ENCODE measurements at places on chromosomes 11 and 22. TPM values are rescaled to one million over a fixed set of nuclear protein-coding genes. Genes with fewer than 3 reads are reported as not detected.

- no peak for DNase-seq
Measured at GRCh38 chr11:112785149-112785548, 176.1 kb upstream of the NCAM1 start.

- no peak for DNase-seq
Measured at GRCh38 chr11:64752175-64752970, 7.4 kb downstream of the PYGM start.

Gene TNNT3
- not detected for polyA plus RNA-seq

Gene FIBIN
- polyA plus RNA-seq, result 44.4 TPM

GRCh38 chr22:44385296-44385610 is 72.5 kb upstream of the SHISAL1 start:
- DNase-seq, result no peak

Gene GVQW3
- polyA plus RNA-seq, result 1.7 TPM

Gene OR51I1
- not detected for polyA plus RNA-seq

Gene CSNK2A3
- polyA plus RNA-seq, result 5.2 TPM

Gene APOL3
- 4.2 TPM for polyA plus RNA-seq

GRCh38 chr11:29963036-29963435 is 53.8 kb downstream of the KCNA4 start:
- DNase-seq, result no peak

DNA sequence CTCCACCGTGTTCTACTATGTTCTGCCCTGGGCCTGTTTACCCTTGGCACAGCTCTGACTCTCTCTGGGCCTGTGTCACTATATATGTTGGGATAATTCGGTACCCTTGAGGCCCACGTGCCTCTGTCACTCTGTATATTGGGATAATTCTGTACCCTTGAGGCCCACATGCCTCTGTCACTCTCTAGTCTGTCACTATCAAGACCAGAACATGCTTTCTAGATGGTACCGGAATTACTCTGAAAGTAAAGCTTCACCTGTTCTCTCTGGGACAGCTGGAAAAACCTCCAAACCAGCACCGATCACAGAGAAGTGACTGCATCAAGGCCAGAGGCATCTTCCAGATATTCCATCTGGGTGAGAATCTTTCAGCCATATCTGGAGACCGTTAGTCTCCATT is 9.3 kb upstream of the FCHSD2 start:
- DNase-seq, result no peak

DNA sequence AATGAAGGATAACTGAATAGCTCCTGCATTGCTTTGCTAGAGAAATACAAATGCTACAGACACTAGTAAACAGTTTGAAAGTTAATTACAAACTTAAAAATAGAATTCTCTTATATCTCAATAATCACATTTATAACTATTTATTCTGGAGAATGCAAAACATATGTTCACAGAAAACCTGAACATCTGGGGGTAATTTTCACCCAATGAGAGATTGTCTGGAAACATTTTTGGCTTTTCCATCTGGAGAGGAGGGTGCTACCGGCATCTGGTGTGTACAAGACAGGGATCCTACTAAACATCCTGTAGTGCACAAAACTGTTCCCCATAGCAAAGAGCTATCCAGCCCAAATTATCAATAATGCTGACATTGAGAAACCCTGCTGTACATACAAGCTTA is 378.4 kb upstream of the CHORDC1 start:
- no peak for DNase-seq

DNA sequence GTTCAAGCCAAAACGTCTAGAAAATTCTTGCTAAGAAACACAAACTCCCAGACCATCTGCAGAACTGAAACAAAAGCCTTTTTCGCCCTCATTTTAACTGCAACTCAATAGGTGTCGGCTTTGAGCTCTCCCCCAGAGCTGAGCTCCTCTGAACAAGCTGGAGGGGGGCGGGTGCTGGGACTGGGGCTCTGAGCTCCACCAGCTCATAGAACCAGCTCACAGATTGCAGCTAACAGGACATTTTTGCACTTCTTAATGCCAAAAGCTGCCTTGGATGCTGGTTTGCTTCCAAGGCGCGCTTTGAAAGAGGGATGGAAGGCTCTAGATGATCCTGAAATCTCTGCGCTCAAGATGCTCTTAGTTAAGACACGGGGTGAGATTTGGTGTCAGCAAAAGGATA is 6.0 kb upstream of the YWHAH start:
- DNase-seq, result no peak

Gene EXPH5
- polyA plus RNA-seq, result 0.37 TPM

- DNase-seq, result no peak
Measured at GRCh38 chr11:473962-474785, 24.1 kb downstream of the PTDSS2 start.

Gene STK33
- 8.3 TPM for polyA plus RNA-seq

DNA sequence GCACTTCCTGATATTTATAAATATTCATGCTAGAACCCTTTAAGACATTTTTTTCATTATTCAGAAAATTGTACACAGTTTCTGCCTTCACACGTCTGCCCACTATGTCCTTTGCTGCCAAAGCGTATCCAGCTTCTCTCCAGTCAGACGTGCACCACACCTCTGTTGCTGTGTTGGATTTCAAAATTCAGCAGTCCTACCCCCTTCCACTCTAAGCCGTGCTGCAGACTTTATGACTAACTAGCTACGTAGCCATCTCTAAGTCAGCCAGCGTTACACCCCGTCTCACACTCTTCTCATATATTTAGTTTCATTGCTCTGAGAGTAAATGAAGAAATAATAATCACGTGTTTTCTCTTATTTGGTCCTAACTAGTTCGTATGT is 28.2 kb upstream of the OPCML start:
- DNase-seq, result no peak

GRCh38 chr11:125559888-125560287 is 9.4 kb upstream of the EI24 start:
- no peak for DNase-seq

- peak; percentile 71 for DNase-seq
Measured at GRCh38 chr11:844693-845644, 2.3 kb downstream of the TSPAN4 start.

DNA sequence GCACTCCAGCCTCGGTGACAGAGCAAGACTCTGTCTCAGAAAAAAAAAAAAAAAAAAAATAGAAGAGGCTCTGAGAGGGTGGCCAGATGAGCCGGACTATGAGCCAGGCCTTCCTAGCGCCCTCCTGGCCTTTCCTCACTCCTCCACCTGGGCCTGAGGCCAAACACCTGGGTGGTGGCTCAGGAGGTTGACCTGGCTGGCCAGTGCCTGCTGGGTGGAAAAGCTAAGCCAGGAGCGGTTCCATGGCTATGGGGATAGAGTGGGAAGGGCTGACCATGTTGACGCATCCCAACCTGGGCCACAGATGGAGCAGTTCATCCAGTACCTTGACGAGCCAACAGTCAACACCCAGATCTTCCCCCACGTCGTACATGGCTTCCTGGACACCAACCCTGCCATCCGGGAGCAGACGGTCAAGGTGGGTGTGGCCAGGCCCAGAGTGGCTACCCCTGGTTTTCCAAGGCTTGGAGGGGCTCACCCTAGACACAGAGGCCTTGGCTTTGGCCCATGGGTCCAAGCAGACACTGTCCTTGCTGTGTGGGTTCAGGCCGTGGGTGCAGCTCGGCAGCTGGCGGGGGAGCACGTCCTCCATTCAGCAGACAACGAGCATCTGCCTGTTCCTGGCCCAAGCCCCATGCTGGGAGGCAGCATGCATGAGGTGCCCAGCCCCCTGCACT is 7.6 kb downstream of the SCYL1 start:
- no peak for DNase-seq

- no peak for DNase-seq
Measured at GRCh38 chr11:60498853-60499252, 6.3 kb downstream of the MS4A12 start.

- no peak for DNase-seq
Measured at GRCh38 chr11:92793189-92793588, 176.3 kb upstream of the MTNR1B start.

Gene YPEL1
- 5.5 TPM for polyA plus RNA-seq

GRCh38 chr22:35541254-35541748 is 670 bp downstream of the RASD2 start:
- no peak for DNase-seq

Gene CARD18
- not detected for polyA plus RNA-seq

GRCh38 chr11:61551634-61552033 is 29.2 kb downstream of the SYT7 start:
- no peak for DNase-seq

DNA sequence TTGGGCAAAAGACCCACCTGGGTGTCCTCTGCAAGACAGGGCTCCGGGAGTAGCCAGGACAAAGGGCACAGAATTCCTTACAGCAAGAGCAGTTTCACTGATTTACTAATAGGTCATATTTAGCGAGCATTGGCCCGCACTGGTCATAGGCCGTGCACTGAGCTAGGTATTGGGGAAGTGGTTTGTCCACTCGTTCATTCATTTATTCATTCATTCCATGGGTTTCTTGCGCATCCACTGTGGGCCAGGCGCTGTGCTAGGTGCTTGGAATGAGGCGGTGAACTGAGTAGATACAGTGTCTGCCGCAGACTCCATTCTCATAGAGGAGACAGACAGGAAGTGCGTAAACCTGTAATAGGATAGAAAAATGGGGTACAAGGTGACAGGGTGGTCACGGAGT is 13.2 kb upstream of the LINC01488 start:
- DNase-seq, result no peak

DNA sequence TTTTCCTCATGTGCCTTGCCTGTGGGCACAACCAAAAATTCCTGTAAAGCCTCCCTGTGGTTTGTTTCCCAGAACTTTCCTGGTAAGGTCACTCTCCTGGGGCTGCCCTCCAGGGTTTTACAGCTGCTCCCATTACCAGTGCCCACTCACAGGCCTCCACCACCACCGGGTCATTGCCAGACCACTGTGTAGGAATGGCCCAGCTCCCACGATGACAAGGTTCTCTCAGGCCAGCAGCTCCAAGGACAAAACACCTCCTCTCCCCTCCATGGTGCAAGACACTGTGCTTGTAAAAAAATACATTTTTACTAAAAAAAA is 96.1 kb upstream of the AKIP1 start:
- DNase-seq, result no peak

DNA sequence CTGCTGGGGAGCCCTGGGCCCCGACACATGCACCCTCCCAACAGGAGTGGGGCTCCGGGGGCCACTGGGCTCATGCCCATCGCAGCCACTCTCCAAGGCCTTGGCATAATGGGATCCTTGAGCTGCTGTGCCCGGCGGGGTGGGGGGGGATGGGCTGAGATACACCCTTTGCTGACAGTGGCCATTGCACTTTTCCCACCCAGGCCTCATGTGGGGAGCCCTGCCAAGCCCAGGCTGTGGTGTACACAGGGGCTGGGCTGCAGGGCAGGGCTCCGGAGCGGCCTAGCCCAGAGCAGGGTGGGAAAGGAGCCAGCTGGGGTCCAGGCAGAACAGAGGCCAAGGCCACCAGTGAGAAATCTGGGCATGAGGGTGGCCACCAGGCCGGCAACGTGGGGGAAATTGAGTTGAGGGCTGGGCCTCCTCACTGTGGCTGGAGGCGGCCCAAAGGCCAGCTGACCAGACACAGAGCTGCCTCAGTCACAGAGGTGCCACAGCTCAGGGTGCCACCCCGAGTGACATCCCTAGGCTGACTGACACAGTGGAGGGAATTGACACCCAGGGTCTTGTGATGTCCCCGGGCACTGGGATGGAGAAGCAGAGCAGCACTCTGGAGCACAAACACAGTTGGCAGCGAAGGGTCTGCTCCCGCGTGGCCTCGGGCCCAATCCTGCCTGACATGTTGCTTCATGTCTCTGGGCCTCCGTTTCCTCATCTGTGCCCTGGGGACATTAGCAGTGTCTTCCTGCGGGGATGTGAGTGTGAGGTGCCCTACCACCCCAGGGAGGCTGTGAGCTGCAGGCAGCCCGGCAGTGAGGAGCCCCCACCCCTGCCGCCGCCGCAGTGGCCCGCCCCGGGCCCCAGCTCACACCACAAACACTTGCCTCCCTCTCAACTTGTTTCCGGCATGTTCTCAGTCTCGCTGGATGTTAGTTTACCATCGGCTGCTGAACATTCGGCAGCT is 30.4 kb downstream of the RTN4R start:
- DNase-seq, result no peak

Gene ISX
- polyA plus RNA-seq, result not detected

DNA sequence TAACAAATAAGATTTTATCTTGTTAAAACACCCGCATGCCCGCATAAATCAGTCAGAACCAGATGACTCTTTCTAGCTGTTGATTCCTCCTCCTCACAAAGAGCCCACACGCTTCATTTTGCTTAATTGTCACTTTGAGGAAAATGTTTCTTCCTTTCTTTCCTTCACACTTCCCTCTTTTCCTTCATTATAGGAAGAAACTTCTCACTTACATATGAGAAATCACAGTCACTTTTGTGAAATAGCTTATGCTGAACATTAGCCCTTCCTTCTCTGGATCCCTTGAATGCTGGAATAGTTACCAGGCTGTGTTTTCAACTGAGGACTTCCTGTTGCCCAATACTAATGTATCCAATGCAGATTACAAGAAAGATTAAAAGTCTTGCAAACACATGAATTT is 5.8 kb downstream of the MS4A6E start:
- no peak for DNase-seq

DNA sequence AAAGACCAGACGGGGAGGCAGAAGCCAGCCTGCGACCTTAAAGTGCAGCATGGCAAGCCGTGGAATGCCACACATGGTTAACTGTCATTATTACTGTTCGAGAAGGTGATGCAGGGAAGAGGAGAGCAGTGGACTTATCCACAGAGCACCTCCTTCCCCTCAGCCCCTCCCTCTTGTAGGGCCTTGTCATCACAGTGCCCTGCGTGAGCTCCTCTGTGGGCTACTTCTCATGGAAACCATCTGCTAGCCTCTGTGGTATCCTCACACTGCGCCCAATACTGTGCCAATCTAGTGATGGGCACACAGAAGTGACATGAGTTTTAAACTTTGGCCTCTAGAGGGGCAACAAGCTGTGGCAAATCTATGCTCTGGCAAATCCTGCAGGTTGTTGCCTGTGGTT is 18.2 kb upstream of the CCDC134 start:
- DNase-seq, result no peak

Gene SYT7
- 0.60 TPM for polyA plus RNA-seq
